ENCODE measurements at places on chromosomes 12 and 14.

GRCh38 chr14:67241411-67242167, at the start of gene PALS1:
Gene PALS1, plus strand, starts transcription at chr14:67241435. Its CDS starts 37,736 bp downstream, at chr14:67279171.
- peak; percentile 14 for DNase-seq

DNA sequence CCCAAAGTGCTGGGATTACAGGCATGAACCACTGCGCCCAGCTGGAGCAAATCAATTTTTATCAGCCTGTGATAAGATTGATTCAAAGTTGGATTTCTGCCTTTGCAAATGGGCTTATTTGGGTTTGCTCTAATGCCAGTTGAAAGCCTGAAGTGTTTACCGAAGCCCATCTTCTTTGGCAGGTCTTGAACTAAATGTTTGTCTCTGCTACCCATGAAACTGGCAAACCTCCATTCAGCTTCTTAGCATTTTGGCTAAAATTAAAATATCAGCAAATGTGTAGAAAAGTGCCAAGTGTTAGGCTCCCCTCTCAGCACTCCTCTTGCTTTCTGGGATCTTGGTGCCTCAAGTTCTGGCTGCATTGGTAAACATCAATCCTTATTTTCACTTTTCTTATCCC, 61.5 kb downstream of the MGAT4C start:
- DNase-seq, result no peak

DNA sequence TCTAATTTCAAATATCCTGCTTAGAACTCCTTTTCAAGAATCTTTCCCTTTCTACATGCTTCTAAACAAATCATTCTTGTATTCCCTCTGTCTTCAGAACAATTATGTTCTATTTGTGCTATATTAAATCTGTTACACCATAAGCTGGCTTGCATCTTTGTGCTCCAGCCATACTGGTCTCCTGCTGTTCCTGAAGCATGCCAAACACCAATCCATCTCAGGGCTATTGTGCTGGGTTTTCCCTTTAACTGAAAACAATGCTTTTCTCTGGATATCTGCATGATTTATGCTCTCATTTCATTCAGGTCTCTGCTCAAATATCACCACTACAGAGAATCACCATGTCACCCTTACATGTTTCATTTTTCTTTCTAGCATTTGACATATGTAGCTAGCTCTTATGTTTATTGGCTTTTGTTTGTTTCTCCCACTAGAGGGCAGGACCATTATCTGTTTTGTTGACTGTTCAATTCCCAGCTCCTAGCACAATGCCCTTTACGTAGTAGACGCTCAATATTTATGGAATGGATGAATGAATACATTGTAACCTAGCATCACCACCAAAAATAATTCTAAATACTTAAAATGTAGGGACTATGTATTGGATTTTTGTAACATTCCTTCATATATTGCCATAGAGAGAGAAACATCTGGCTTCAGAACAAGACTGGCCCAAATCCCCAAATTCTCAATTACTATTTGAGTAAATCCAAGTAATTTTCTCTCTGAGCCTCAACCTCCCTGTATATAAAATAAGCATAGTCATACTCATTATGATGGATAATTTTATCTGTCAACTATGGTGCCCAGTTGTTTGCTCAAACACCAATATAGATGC, 302.0 kb upstream of the SYT1 start:
- DNase-seq, result peak; percentile 52

- DNase-seq, result no peak
These were observed 59.5 kb upstream of the CDKN3 start for GRCh38 chr14:54337314-54337713.

DNA sequence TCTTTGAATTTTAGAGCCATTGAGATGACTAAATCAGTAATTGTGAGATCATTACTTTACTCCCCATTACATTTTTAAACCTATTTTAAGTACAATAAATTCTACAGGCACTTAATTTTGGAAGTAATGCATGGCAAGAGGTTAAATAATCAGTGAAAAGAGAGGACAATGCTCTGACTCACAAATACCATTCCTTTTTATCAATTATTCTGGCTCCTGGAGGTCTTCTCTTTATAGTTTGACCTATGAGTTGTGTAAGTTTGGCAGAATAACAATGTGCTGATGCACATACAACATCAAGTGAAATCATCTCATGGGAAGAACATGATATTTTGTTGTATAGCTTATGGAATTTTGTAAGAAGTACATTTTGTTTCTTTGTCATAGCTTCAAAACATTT, 166.7 kb downstream of the TMTC3 start:
- no peak for DNase-seq

DNA sequence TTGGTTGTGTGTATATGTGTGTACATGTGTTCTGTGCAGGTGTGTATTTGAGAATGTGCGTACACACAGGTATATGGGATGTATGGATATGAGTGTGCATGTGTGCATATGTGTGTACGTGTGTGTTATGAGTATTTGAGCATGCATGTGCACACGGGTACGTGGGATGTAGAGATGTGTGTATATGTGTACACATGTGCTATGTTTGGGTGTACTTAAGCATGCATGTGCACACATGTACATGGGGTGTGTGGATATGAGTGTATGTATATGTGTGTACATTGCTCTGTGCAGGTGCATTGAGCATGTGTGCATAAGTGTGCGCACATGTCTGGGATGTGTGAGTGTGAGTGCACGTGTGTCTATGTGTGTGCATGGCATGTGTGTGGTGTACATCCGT, 34.3 kb upstream of the SFSWAP start:
- no peak for DNase-seq

- DNase-seq, result peak; percentile 2
These were observed 44.0 kb upstream of the SINHCAF start for GRCh38 chr12:31369712-31370521.

GRCh38 chr12:66932126-66932525, 253.2 kb upstream of the GRIP1 start:
- no peak for DNase-seq

GRCh38 chr12:125983094-125983783, 918.0 kb downstream of the AACS start:
- DNase-seq, result peak; percentile 91

DNA sequence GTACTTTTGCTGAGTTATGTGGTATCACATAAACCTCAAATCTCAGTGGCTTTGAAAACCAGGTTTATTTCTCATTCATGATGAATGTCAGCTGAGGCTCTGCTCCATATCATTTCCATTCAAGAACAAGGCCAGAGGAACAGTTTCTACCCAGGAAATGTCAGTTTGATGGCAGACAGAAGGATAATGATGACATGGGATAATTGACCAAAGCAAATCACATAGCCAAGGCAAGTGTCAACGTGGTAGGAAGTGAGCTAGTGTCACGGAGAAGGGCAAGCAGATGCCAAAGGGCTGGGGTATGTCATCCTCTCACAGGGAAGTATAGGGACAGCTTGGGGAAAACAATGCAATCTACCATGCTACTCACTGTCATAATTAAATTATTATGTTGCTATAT, 12.3 kb upstream of the PDE3A start:
- no peak for DNase-seq

- no peak for DNase-seq
These were observed 388.1 kb upstream of the PRICKLE1 start for GRCh38 chr12:42977451-42978230.

DNA sequence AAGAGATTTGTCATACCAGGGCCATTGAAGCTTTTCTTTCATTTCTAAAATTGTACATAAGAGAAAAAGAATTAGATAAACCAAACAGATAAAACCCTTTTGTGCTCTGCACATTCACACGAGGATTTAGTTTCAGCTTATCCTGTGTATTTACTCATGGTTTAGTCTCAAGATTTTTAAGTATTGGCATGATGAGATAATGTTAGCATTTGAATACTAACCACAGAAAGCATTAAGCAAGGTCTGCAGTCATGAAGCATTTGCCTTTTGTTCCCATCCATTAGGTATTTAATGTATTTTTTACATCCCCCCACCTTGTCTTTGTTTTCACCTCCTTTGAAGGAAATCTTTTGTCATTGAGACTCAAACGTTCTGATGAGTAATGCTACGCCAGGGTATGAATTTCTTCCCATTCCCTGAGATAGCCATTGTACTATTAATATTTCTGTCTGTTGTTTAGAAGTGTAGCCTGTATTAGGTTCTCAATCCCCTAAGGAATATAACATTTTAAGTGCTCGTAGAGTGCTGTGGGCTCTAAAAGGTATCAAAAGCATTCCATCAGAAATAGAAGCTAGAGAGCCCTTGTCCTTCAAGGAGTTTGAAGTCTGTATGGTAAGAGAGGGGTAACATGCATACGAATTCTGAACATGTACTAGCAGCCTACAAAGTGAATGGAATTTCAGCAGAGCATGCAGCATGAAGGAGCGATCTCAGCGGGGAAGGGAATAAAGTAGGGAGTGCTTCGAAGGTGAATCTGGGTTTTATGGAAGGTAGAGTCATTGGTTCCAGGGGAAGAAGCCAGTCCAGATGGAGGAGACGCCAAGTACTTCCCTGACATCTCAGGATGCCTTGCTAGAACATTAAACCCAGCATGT, 22.3 kb downstream of the CRADD start:
- DNase-seq, result no peak

DNA sequence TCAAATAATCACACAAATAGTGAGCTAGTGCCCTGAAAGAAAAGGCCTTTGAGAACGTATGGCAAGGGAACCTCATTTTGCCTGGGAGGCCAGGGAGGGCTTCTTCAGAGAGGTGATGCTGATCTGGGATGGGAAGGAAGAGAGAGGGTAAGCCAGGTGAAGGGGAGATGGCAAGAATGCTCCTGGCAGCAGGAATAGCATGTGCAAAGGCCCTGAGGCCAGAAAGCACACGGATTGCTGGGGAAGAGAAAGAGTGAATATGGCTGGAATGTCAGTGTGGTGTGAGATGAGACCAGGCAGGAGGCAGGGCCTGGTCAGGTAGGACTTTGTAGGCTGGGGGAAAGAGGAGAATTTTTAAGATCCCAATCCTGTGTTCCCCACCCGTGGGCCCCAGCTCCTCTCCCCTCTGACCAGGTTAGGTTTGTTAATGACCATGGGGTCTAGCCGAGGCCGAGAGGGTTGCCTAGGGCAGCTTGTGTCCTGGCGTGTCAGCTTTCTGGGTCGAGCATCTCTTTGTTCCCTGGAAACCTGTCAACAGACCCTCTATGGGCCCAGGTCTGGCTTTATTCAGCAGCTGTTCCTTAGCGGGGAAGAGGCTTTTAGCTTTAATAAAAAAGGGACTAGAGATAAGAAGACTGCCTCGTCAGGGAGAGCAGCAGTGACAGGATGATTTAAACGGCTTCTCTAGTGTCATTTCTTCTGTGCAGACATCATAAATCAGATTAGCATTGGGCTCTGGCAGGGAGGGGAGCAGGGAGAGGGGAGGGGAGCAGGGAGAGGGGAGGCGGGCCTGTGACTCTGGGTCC, 123.4 kb downstream of the ADCK1 start:
- DNase-seq, result no peak

- DNase-seq, result no peak
These were observed 100.5 kb downstream of the TSPAN8 start for GRCh38 chr12:71057330-71057729.

DNA sequence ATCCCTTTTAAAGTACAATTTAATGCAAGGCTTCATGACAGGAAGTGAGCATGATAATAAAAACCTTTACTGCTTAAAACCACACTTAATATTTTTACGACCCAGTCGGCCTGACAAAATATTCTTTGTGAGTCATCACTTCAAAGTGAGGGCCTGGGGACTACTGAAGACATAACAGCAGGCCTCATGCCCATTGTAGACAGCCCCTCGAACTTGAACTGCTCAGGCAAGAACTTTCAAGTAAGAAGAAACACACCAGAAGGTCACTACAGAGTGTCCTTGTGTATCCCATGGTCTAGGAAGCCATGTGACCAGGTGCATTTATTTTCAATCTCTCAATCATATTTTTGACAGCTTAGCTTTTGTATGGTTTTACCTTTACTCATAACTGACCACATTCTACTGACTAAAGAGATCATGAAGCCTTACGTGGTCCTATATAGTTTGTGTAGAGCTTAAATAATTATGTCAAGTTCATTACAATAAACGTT, 61.4 kb upstream of the MANSC4 start:
- no peak for DNase-seq

GRCh38 chr14:94423453-94424056, 29.0 kb downstream of the SERPINA11 start:
- peak; percentile 38 for DNase-seq

GRCh38 chr12:6905414-6906040, 905 bp downstream of the LRRC23 start:
- no peak for DNase-seq

DNA sequence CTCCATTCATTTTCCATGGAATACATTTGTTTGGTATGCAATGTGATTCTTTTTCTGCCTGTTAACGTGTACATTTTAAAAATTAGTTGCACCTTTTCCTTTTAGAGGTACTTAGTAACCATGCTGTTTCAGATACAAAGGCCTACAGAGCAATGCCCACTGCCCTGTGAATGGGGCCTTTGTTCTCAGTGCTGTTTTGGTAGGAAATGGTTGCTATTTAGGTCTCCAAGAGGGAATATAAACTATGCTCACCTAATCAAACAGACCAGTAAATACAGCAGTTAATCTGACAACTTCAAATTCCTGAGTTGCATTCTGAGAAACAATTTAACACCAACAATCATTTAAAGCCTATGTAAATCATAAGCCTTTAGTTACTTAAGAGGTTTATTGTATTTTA, 188.7 kb downstream of the BCAT1 start:
- peak; percentile 37 for DNase-seq

GRCh38 chr12:31662176-31662849, 2.8 kb downstream of the ETFBKMT start:
- no peak for DNase-seq

GRCh38 chr14:69999261-69999674, 120.1 kb downstream of the SMOC1 start:
- DNase-seq, result peak; percentile 59

DNA sequence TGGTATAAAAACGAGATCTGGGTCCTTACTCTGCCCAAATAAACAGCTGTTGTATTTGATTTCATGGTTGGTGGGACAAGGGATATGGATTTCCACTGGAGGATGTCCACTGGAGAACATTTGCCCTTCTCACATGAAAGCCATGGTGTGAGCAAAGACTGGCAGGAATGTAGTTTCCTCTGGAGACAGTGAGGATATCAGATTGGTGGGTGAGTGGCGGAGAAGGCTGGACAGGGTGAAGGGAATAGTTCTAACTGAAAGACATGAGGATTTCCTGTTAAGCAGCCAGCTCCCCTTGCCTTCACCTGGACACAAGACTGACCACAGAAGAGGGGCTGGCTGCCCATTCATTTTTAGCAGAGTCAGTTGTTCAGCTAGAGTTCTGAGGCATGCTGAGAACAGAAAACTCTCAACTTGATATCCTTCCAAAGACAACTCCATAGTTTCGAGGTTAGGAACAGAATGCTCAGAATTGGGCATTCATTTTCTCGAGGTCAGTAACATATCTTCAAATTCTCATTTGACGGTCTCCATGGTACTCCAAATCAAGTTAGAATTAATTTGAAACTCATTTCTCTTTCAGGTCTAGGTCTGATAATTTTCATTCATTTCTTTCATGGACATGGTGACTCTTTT, 365.7 kb downstream of the LRIG3 start:
- DNase-seq, result no peak

- DNase-seq, result no peak
These were observed 9.6 kb downstream of the BRI3BP start for GRCh38 chr12:125003021-125003420.

DNA sequence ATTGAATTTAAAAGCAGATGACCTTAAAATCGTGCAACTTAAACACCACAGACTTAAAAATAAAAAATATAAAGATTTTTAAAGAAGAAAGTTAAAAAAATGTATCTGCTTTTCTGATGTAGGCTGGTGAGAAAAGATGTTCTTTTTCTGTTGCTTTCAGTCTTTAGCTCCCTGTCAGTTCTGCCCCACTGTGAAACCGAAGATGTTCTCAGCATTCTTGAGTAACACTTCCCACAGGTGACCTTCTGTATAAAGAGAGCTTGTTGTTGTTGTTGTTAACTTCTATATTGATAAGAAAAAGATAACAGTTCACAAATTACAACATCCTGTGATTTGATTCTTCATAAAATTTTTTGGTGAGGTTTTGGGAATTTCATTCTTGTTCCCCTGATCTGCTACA, 377.9 kb upstream of the RGS6 start:
- no peak for DNase-seq

All from NCI-H748 treated with DMSO at 0.1 percent for 48 hours (cell line).